ENCODE measurements at places on chromosomes 3 and 15.

DNA sequence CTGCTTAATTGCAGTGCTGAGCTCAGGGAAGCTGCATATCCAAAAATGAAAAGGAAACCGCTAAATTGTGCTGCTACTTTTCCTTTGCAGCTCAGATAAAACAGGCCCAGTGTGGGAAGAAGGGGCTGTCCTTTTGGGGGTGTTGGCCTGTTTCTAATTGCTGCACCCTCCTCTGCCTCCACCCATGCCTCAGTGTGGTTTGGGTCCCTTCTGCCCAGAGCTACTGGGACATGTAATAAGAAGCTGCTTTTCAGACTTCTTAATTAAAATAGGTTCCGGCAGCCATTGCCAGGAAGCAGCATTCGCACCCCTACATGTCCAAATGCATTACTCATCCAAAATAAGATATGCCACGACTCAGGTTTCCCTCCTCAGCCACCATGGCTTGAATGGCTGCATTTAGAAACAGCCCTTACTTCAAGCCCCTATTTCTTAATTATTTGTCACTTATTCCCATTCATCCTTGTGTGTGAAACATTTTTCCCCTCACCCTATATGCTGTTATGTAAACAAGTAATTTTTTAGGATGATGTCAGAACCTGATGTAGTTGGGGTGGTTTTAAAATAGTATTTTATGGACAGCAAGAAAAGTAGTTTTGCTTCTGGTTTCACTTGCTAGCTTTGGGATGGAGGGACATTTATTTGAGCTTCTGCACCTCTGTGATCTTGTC lies 235.9 kb upstream of the CTDSPL start:
- DNase-seq, result no peak

DNA sequence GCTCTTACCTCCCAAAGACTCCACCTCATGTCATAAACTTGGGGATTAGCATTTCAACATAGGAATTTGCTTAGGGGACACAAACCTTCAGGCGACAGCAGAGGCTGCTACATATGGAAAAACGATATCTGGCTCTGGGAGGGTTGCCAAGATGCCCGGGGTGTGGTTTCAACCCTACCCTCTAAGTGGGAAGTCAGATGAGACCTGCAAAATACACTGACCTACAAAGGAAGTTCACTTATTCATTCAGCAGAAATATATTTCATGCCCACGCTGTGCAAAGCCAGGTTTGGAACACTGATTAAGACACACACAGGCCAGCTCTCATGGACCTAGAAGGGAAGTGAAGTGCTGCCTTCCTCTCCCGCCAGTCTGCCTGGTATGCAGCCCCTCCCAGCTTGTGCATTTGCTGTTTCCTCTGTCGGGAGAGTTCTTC lies 239.3 kb downstream of the FEZF2 start:
- DNase-seq, result no peak

DNA sequence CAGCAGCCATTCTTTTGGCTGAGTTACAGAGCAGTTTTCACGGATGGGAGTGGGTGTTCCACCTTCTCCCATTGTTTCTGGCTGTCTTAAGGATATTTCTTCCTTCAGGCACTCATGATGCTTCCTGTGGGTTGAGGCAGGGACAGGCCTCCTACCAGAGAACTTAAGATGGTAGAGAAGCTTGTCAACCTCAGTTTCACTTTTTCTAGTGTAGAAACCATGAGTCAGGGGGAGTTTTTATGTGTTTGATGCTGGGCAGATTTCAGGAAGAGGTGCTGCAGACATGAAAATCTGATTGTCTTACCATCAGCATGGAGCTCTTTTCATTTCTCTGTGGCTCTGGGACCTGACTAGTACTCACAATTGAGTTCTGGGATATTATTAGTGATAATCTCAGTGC lies 48.7 kb upstream of the VEPH1 start:
- DNase-seq, result no peak

- no peak for DNase-seq
Measured at GRCh38 chr3:38645076-38645475, 4.4 kb downstream of the SCN5A start.

- DNase-seq, result no peak
Measured at GRCh38 chr15:73607843-73608242, 25.3 kb downstream of the NPTN start.

GRCh38 chr3:99777210-99777549 lies 40.5 kb upstream of the CMSS1 start:
- DNase-seq, result no peak

GRCh38 chr3:137081711-137082110 lies 123.9 kb downstream of the IL20RB start:
- DNase-seq, result no peak

- DNase-seq, result no peak
Measured at GRCh38 chr3:28597452-28597851, 248.8 kb upstream of the AZI2 start.

- DNase-seq, result no peak
Measured at GRCh38 chr15:71496336-71496955, 313.9 kb upstream of the NR2E3 start.

GRCh38 chr3:12825156-12825555 lies 16.2 kb downstream of the RPL32 start:
- no peak for DNase-seq

- no peak for DNase-seq
Measured at GRCh38 chr3:12503126-12503957, 19.1 kb downstream of the TSEN2 start.

DNA sequence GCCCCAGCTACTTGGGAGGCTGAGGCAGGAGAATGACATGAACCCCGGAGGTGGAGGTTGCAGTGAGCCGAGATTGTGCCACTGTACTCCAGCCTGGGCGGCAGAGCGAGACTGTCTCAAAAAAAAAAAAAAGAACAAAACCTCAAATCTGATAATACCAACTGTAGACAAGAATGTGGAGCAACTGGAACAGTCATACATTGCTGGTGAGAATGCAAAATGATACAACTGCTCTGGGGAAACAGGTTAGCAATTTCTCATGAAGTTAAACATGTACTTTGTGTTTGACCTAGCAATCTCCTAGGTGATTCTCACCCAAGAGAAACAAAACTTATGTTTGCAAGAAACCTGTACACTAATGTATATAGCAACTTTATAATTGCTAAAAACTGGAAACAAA lies 4.4 kb upstream of the VHL start:
- no peak for DNase-seq

DNA sequence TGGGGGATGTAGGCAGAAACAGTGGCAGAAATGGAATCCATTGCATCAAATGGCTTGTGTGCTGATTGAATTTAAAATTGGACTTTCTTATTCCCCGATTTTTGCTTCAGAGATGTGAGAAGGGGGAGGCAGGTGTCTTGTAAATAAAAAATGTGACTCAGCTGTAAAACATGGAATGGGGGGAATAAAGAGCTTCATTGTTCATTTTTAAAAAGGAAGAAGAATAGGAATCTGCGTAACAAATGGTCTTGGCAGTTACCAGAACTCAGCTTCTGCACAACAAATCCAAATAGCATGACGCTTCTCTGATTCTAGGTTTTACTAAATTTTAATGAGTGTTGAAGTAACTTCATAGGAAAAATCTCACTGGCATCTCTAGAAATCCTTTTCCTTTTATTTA lies 323.9 kb upstream of the GBE1 start:
- no peak for DNase-seq

GRCh38 chr3:1179146-1179545 lies 86.3 kb downstream of the CNTN6 start:
- DNase-seq, result no peak

DNA sequence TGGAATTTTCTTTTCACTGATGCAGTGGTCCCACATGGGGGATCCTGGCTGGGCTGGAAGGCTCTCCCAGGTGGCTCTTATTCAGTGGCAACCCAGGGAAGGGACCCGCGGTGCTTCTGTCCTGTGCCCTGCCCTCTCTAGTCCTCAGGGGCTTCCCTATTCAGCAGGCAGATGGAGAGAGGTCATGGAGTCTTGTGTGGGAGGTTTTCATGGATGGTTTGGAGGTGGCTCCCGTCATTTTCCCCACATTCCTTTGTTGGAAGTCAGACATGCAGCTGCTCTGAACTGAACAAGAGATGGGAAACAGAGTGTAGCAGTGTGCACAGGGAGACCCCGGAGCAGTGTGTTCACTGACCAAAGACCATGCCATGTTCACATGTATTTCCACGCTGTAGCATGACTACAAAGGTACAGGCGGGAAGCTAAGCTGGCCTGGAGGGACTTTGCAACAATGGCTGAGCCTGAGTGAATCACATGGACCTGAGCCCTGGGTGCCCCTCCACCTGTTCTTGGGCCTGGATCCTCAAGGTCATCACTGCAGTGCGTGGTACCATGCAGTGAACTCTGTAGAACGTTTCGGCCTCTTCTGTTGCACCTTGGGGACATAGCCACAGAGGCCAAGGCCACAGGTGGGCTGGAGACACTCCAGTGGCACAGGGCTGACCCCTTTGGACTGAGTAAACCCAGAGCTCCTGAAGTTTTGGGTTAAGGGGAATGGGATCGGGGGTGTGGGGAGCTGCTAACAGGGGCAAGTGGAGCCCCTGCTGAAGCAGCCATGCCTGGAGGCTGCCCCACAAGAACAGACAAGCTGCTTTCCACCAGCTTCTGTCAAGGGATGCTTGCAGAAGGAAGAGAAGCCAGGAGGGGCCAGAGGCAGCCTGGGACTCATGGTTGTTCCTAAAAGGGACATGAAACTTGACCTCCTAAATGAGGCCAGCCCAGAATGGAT lies 123.0 kb downstream of the ASB7 start:
- DNase-seq, result no peak

- DNase-seq, result no peak
Measured at GRCh38 chr15:86089422-86089821, 9.8 kb downstream of the AGBL1 start.

GRCh38 chr3:193165431-193166120 lies 75.4 kb upstream of the PLAAT1 start:
- no peak for DNase-seq

- no peak for DNase-seq
Measured at GRCh38 chr15:81398910-81399551, 25.0 kb upstream of the TMC3 start.

GRCh38 chr3:73257186-73257585 lies 195.7 kb downstream of the EBLN2 start:
- DNase-seq, result no peak

- DNase-seq, result no peak
Measured at GRCh38 chr3:8932507-8932906, 30.8 kb downstream of the RAD18 start.

GRCh38 chr3:175606650-175607318 lies 747.6 kb downstream of the NAALADL2 start:
- DNase-seq, result no peak

- no peak for DNase-seq
Measured at GRCh38 chr3:171245796-171246765, 214.1 kb downstream of the TNIK start.

GRCh38 chr3:197022405-197023231 lies 7.0 kb downstream of the MELTF start:
- no peak for DNase-seq

DNA sequence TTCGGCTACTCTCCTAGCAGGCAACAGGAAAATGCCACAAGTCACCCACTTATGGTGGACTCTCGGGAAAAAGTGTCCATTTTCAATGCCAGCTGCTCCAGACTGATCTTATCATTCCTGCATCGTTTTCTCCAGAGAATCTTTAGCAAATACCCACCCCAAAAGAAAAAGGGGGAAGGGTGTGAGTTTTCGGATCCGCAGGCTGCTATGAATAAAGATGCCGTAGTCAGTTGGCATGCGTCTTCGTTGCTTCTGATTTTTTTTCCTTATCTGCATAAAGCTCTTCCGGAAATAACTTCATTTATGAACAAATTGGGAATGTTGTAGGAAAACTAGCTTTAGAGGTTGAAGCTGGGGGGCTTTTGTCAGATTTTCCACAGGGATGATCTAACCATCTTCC lies 22.4 kb upstream of the VILL start:
- DNase-seq, result no peak

- DNase-seq, result no peak
Measured at GRCh38 chr3:40951636-40952035, 247.7 kb upstream of the CTNNB1 start.

- DNase-seq, result no peak
Measured at GRCh38 chr15:63042877-63043334, 359 bp downstream of the TPM1 start.

DNA sequence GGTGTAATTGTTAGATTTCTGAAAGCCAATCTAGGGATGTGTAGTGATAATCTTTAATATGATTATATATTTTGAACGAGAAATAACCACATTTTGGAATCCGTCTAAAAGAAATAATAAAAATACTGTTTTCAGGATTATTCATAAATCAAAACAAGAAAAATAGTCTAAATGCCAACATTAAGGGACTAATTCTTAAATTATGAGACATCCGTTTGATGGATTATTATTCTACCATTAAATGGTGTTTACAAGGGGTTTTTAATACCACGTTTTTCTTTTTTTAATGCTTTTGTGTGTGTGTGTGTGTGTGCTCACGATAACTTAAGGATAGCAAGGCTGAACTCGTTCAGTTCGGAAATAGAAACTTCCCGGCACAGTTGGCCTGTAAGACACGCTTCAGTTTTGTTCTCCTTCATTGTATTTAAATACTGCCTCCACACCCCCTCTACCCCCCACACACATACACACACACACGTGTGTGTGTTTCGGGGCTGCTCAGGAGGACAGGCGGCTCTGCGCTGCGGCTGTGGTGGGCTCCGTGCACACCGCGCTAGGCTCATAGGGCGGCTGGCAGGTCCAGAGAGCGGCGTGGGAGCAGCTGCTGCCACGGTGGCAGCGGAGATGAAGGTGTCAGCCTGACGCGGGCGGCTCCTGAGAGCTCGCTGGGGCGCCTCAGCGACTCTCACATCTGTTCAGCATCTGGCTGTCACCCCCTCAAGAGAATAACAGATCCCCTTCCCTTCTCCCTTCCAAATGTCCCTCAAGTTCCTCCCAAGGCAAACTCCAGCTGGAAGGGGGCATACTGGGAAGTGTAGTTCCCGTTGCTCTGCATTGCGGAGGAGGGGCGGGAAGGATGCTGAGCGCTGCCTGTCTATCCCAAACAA lies 23.0 kb upstream of the ANP32A start:
- DNase-seq, result no peak

GRCh38 chr3:112671930-112672715 lies 31.2 kb upstream of the CCDC80 start:
- DNase-seq, result peak; percentile 73

DNA sequence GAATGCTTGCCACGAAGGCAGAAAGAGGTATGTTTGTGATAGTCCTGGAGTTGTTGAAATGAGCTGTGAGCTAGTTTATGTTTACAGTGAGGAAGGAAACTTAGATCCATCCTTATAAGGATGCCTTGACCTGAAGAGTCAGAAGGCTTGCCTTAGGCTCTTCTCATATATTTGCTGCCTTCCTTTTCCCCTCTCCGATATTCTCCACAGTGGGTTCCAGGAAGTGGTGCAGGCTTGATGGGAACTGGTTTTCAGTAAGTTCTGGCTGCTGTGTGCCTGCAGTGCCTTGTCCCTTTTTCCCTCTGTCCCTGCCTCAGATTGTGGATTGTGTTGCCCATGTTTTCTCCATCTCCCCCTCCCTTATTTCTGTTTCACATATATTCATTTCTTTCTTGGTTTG lies 287.3 kb upstream of the UBE2E1 start:
- no peak for DNase-seq

Data from T-helper 1 cell (primary cell).